Endodermal cell (in vitro differentiated cells): ENCODE measurements at places on chromosomes 6 and 20.

- no peaks in the 10 kb centered on the region for H3K27me3 ChIP-seq
- no peak for DNase-seq
- peaks cover 8% of the 10 kb centered on the region for H3K4me1 ChIP-seq
- H3K36me3 ChIP-seq: peaks cover 54% of the 10 kb centered on the region
- H3K27ac ChIP-seq: no peak overlapping the region
These were observed 29.4 kb downstream of the TRAF3IP2 start for GRCh38 chr6:111576291-111576690.

DNA sequence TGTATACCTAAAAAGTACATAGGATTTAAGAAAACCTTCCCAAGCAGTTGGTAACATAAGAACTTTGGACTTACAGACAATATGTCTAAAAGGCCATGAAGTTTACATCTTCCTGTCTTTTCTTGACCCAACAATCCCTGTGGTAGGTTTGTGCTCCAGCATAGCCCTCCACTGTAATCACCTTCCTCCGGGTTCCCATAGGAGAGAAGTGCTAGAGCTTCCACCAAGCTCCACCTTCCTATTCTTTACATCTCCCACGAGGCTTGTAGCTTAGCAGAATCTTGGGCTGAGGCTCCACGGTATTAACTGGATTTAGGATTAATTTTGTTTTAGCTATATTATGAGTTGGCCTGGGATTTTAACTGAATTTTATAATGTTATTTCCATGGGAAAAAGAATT, 23.3 kb downstream of the ADGRG6 start:
- H3K27ac ChIP-seq: no peak overlapping the region
- H3K4me3 ChIP-seq: no peak overlapping the region
- H3K27me3 ChIP-seq: no peaks in the 10 kb centered on the region
- DNase-seq: no peak

DNA sequence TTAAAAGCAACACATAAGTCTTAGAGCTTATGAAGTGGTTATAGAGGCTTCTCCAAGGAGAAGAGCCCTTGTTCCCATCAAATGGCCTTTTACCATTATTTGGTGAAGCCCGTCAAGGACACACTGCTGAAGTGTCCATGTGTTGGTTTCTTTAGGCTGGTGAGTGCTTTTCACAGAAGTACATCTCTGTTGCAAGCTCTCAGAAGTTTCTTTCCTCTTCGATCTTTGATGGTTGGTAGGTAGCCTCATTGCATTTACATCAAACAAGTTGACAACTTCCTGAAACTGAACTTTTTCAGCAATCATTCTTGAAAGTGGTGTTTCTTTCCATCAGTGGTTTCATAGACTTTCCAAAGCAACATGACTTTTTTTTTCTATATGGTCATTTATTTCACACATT, 465.6 kb downstream of the HDGFL1 start:
- no peaks in the 10 kb centered on the region for H3K4me1 ChIP-seq
- no peak for DNase-seq
- H3K36me3 ChIP-seq: no peaks in the 10 kb centered on the region
- H3K27ac ChIP-seq: no peak overlapping the region

DNA sequence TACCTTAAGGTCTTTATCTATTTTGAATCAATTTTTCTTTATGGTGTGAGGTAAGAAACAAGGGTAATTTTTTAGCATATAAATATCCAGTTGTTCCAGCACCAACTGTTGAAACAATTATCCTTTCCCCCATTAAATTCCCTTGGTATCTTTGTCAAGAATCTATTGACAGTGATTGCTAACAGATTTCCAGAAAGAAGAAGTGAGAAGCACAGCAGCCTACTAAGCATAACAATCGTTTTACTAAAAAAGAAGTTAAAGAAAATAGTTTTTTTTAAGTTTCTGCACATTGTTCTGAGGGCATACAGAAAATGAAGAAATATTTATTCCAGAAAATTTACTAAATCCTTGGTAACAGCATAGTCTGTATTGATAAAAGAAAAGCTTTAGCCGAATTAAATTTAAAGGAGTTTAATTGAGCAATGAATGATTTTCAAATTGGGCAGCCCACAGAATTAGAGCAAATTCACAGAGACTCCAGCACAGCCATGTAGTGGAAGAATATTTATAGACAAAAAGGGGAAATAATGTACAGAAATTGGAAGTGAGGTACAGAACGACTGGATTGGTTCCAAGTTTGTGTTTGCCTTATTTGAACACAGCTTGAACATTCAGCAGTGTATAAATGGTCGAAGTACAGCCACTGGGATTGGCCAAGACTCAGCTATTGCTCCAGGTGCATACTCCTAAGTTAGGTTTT, 97.9 kb upstream of the UST start:
- H3K4me3 ChIP-seq: no peak overlapping the region
- no peaks in the 10 kb centered on the region for H3K27me3 ChIP-seq
- H3K4me1 ChIP-seq: no peaks in the 10 kb centered on the region

GRCh38 chr6:26267083-26267589, 97.9 kb upstream of the BTN3A2 start:
- DNase-seq: no peak
- H3K27me3 ChIP-seq: no peaks in the 10 kb centered on the region
- H3K4me3 ChIP-seq: no peak overlapping the region
